ENCODE measurements at places on chromosomes 5 and 9.

DNA sequence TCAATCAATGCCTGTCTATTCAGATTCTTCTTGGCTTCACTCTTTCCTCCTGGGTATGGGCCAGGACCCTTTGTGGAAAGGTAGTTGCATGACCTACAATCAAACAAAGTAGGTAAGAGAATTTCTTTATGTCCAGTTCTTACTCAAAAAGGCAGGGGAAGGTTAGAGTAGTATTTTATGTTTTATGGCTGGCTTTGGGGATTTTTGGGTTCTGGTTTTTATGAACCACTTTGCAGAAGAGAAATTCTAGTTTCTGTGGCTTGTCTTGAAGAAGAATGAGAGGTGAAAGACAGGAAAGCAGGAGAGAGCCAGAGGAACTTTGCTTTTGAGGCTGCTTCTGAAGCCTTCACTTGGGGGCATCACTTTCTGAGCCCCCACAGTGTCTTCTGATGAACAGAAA, 14.7 kb upstream of the CRHBP start:
- DNase-seq = no peak

GRCh38 chr5:180095545-180095944, 24.0 kb upstream of the RNF130 start:
- DNase-seq = no peak

GRCh38 chr5:43024217-43024616, 15.9 kb downstream of the ANXA2R start:
- DNase-seq = no peak

GRCh38 chr5:113371721-113372196, 63.0 kb downstream of the TSSK1B start:
- DNase-seq = no peak

DNA sequence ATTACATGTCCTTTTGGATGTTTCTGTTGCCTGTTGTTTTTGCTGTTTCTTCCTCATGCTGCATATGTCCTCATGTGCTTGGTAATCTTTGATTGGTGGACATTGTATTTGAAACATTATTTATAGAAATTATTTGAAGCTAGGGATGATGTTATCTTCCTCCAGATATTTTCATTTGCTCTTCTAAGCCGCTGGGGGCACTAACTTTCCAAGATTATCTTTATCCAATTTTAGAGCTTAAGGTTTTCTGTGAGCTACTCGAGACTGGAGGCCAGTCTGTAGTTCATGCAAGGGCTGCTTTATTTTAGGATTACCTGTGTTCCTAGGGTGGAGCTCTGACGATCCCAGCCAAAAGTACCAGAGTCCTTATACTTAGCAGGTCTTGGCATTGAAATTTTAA, 40.9 kb downstream of the STX17 start:
- no peak for DNase-seq

- DNase-seq = no peak
Measured at GRCh38 chr9:105855987-105856386, 161.6 kb downstream of the TMEM38B start.

DNA sequence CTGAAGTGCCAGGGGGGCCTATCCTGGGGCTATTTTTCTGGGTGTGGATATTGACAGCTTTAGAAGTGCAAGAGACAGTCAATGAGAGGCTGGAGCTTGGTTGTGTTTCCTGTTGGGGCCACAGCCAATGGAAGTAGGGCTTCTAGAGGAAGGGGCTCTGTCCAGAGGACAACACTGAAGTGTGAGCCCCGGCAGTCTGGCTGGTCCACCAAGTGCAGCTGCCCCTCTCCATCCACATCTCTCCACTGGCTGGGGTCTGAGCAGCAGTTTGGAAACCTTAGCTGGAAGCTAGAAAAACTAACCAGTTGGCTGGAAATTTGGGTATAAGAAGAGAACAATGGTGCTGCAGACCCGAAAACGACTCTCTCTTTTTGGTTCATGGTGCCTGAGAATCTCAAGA, 64.3 kb upstream of the PSD2 start:
- no peak for DNase-seq

GRCh38 chr9:134223091-134223490, 58.7 kb upstream of the RNU6ATAC start:
- DNase-seq = no peak

DNA sequence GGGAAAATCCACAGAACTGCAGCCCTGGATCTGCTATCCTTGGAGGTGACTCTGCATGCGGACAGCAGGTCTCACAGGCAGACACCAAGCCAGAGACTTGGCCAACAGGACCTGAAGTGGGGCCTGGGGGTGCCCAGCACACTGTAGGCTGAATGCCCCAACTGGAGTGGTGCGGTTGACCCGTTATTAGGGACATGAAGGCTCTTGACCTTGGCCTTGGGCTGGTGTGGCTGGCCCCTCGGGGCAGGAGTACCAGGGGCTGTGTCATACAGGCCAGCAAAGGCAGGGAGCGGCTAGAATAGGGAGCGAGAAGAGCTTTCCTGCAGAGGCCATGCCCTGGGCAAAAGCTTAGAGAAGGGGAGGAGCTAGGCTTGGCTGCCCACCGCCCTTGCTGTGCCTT, 153.2 kb upstream of the MVB12B start:
- DNase-seq = no peak

DNA sequence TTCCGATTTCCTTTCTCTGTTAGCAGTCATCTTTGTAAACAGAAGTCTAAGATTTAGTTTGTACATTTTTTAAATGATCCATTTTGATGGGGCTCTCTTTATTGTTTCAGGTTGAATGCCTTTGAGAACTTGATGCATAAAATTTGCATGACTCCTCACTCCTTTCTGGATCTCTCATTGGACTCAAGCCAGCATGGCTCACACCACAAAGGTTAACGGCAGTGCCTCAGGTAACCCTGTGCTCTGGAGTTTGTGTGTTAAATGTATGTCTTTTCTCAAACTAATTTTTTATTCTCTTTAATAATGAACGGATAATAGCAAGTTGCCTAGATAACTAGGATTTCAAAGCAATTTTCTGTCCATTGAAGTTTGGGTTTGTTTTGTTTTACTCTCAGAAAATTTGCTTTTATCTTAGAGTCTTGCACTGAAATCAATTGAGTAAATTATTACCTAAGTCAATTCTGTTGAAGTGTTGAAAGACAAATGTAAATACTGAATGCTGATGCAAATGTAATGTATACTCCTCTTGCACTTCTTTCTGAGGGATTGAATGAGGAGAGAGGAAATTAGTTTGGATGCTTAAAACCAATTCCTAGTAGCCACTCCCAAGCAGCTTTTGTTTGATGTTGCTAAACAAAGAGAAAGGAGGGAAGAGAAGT, 164.6 kb upstream of the DMRT1 start:
- no peak for DNase-seq

GRCh38 chr5:4027088-4027734, 431.6 kb downstream of the IRX1 start:
- DNase-seq = no peak

- DNase-seq = no peak
Measured at GRCh38 chr5:131539251-131539650, 95.8 kb downstream of the RAPGEF6 start.

- DNase-seq = no peak
Measured at GRCh38 chr5:142322747-142323479, 1.9 kb downstream of the SPRY4 start.

GRCh38 chr5:126921241-126922091, 108.9 kb downstream of the MARCHF3 start:
- DNase-seq = no peak

- no peak for DNase-seq
Measured at GRCh38 chr5:150172145-150172544, 5.6 kb downstream of the CDX1 start.

GRCh38 chr5:142097681-142098080, 10.9 kb upstream of the NDFIP1 start:
- DNase-seq = no peak

- peak; percentile 46 for DNase-seq
Measured at GRCh38 chr5:172119921-172120688, 67.9 kb downstream of the STK10 start.

DNA sequence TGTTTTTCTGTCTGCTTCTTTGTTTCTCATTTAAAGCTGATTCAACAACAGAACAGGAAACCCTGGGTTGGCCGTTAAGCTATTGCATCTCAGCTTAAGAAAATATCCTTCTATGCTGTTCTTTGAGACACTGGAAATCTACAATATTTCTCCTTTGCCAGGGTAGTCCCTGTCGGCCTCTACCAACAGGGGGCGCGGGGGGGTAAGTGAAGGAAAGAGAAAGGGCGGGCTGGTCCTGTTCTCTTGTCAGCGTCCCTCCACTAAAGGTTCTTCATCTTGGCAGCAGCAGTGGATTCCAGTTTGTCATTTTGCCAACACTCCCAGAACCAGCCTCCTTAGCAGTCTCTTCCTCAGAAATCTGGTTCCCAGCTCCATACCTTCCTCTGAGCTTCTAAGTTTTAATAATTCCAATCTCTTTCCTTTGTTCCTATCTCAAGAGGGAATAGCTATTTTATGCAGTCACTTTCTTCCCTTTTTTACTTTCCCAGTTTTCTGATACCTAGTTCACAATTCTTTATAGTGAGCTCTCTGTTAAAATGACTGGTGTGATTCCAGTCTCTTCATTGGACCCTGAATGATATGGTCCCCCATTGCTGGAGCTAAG, 222.3 kb downstream of the GLIS3 start:
- DNase-seq = peak; percentile 56

GRCh38 chr9:117034866-117035265, 347.8 kb downstream of the TRIM32 start:
- no peak for DNase-seq

GRCh38 chr5:18712936-18713485, 1078.8 kb downstream of the TAF11L14 start:
- no peak for DNase-seq

GRCh38 chr9:18501949-18502348, 28.0 kb downstream of the ADAMTSL1 start:
- DNase-seq = no peak

DNA sequence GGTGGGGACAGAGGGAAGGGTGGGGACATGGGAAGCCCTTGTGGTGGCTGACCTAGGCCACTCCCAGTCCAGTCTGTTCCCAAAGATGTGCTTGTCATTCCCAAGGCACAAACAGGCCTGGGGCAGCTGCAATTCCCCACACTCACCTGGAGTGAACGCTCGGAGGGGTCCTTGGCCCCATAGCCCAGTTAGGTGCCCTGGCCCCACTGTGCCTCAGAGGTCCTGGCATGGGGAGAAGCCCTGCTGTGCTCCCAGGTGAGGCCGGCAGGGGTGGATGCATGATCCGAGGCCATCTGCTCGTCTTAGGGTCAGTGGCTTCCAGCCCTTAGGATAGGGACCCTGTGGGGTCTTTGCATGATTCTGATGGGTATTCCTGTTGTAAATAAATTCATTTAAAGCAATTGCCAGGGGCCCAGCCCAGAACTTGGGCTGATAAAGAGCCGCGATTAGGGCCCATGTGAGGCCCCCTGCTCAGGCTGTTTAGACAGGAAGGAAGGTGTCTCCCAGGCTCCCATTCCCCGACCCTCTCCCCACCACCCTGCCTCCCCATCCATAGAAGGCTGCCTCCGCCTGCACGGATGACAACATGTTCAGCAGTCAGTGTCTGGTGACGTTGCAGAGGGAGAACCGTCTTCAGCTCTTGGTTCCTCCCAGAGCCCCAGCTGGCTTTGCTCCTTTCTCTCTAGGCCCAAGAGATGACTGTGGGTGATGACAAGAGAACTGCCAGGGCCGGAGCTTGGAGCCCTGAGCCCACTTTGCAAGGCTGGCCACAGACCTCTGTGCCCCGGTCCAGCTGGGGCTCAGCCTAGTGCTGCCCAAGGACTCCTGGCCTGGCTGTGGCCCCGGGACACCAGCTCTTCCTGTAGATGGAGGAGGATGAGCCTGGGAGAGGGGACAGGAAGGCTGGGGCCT, 28.4 kb upstream of the IRX4 start:
- DNase-seq = no peak

- DNase-seq = no peak
Measured at GRCh38 chr9:91378695-91379127, 17.0 kb upstream of the AUH start.

- no peak for DNase-seq
Measured at GRCh38 chr5:80631278-80632259, 22.9 kb upstream of the MSH3 start.

DNA sequence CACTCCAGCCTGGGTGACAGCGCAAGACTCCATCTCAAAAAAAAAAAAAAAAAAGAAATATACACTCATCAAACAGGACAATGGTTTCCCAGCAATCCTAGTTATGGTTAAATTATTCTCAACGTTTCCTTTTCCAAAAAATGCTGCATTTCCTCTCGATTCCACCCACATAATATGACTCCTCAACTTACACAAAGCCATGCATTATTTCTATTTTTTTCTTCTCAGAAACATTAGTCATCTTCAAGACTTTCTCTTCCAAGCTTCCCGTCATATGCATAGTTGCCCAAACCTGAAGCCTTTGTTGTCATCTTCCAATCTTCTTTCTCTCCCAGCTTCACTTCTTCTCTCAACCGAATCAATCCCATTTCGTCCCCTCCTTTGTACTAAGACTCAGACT, 61.4 kb upstream of the RANBP6 start:
- no peak for DNase-seq

Measured in pancreas (tissue), 10 donors.